ENCODE measurements at places on chromosomes 11 and 22. TPM values are rescaled to one million over a fixed set of nuclear protein-coding genes. Genes with fewer than 3 reads are reported as not detected.

DNA sequence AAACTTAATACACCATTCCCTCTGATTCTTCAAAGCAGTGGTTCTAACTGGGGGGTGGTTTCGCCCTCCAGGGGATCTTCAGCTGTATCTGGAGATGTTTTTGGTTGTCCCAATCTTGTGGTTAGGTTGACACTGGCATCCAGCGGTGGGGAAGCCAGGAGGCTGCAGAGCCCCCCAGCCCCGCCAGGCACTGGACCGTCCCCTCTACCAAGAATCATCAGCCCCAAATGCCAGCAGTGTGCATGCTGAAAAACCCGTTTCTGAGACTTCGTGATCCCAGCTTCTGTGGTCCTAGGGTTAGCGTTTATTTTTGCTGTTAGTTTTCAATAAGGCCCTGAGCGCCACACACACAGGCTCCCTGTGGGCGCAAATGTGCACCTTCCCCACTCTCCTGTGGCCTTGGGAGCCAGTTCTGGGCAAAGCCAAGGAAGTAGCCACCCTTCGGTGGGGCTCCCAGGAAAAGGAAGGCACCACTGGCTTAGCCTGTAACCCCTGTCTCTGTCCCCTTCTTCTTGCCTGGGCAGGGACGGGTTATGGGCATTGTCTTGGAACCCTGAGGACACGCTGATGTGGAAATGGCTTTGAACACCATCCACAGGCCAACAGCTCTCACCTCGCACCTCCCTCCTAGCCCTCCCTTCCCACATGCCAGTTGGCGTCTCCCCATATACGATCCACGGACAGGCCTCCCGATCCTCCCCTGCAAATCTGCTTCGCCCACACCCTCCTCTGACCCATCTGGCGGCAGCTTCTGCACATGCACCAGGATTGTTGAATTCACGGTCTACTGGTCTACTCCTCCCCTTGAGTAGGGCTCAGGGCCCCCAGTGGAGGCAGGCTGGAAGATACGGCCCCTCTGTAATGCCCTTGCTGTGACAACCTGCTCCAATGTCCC, 71.4 kb upstream of the CCND1 start:
- H3K4me3 ChIP-seq: no peak overlapping the region
- no peaks in the 10 kb centered on the region for H3K36me3 ChIP-seq
- DNase-seq: no peak

- H3K4me3 ChIP-seq: no peak overlapping the region
- peak; percentile 73 for DNase-seq
- H3K27ac ChIP-seq: no peak overlapping the region
Measured at GRCh38 chr11:92702805-92703448, 266.5 kb upstream of the MTNR1B start.

DNA sequence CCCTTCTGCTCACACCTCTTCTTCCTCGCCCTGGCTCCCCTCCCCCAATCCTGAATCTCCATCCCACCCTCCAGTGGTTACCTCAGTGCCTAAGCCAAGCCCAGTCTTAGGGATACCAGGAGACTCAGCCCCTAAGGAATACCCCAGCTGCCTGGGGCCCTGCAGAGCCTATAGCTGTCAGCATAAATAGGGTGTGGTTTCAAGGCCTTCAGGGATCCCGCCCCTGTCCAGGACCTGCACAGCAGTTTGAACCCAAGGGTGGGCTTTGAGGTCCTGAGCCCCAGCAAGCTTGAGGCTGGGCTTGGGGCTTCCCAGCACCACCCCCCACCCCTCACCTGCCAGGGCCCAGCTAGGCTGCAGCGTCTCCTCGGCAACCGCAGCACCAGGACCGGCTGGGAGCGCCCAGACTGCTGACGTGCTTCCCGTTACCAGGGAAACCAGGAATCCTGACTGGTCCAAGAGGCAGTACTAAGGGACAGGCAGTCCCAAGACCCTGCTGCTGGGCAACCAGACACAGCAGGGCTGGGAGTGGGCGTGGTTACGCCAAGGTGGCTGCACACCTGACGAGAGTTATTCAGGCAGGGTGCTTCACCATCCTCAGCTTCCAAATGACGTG, 13.7 kb downstream of the APBB1 start:
- peaks cover 8% of the 10 kb centered on the region for H3K4me1 ChIP-seq
- H3K27me3 ChIP-seq: no peaks in the 10 kb centered on the region
- H3K27ac ChIP-seq: no peak overlapping the region
- H3K36me3 ChIP-seq: peaks cover 23% of the 10 kb centered on the region
- no peak for DNase-seq
- no peak overlapping the region for H3K4me3 ChIP-seq

DNA sequence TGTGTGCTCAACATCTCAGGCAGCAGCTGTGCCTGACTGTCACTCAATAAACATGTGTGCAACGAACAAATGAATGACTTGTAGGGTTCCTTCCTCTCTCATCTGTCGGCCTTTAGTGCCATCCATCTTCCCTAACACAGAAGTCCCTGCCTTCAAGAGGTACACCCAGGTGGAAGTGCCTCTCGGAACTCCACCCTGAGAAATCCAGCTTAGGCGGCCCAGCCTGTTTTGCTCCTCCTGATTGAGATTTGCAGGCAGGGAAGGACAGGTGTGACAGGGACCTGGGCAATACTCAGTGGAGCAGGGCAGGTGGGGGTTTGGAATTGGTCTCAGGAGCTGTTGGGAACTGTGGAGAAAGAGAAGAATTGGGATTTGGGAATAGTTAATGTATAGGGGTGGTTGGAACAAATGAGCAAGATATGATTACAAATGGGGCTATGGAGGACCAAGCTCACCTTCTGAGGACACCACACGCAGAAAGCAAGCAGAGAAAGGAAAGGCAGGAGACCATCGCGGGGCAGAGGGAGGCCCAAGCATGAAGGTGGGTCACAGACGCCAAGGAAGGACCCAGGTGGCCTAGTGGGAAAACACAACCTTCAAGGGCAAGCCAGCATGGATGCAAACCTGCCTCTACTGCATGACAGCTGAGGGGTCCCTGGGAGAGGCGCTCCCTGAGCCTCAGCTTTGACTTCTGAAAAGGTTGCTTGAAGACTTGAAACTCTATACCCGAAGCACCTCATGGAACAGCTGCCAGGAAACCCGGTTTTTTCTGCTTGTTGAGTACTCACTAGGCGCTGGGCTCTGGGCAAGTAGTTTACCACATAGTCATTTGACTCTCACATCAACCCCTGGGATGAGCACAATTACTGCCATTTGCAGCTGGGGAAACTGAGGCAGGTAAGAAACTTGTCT, 40.9 kb upstream of the ANO1 start:
- no peak overlapping the region for H3K27ac ChIP-seq
- no peaks in the 10 kb centered on the region for H3K27me3 ChIP-seq
- no peak for DNase-seq
- no peak overlapping the region for H3K4me3 ChIP-seq
- H3K36me3 ChIP-seq: no peaks in the 10 kb centered on the region

GRCh38 chr11:100883830-100884229, 196.7 kb downstream of the ARHGAP42 start:
- H3K36me3 ChIP-seq: no peaks in the 10 kb centered on the region
- no peaks in the 10 kb centered on the region for H3K27me3 ChIP-seq
- H3K4me3 ChIP-seq: no peak overlapping the region
- no peak for DNase-seq
- no peak overlapping the region for H3K27ac ChIP-seq

GRCh38 chr11:111912535-111912934, at the start of gene HSPB2:
TSS of gene HSPB2 (plus strand) at chr11:111912734. CDS start at chr11:111912830, 96 bp downstream.
- H3K4me1 ChIP-seq: peaks cover 36% of the 10 kb centered on the region
- H3K27ac ChIP-seq: peak within 1 kb of the TSS; percentile 78

The WNT7B gene
- under 0.01 TPM for total RNA-seq

The CLCF1 gene
- 5.6 TPM for total RNA-seq

The APOA4 gene
- total RNA-seq: not detected

Measured in IMR-90 (cell line).